ENCODE measurements at places on chromosomes 13 and 19. TPM values are rescaled to one million over a fixed set of nuclear protein-coding genes. Genes with fewer than 3 reads are reported as not detected.
A peak's percentile ranks its signal among the peaks of the same experiment; 100 is the strongest.

DNA sequence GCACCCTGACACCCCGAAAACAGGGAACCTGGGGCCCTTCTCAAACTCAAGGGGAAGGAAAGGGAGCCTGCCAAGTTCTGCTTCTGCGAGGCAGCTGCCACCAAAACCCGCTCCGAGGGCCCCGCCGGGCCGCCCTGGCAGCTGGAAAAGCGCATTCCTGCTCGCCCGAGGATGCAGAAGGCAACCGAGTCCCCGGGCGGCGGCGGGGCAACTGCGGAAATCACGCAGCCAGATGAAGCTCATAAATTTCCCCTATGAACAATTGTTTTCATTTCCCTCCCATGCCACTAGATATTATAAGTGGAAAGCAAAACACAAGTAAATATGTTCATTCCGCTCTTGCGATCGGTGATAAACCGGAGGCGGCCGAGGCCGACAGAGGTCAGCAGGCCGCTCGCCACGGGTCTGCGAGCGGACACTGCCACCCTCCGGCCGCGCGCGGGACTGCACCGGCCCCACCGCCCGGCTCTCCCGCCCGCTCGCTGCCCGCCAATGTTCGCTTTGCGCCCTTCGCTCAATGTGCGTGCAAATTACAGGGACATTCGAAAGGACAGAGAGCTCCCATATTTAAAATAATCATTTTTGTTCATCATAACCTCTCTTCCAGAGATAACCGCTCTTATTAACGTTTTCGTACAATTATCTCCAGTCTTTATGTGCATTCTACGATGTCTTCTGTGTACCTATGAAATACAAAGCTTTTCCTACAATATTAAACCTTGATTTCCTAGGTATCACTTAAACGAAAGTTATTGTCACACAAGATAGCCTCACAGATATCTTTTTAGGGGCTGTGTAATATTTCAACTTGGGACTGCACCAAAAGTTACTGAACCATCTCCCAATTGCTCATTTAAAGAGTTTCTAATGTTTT, 120.8 kb upstream of the ZNF507 start:
- H3K4me1 ChIP-seq: peaks cover 2% of the 10 kb centered on the region
- peak; percentile 80 for DNase-seq
- no peak overlapping the region for H3K4me3 ChIP-seq
- H3K36me3 ChIP-seq: no peaks in the 10 kb centered on the region
- H3K27ac ChIP-seq: no peak overlapping the region

- no peaks in the 10 kb centered on the region for H3K4me1 ChIP-seq
- no peak overlapping the region for H3K27ac ChIP-seq
- DNase-seq: no peak
- no peak overlapping the region for H3K4me3 ChIP-seq
- no peaks in the 10 kb centered on the region for H3K27me3 ChIP-seq
- no peaks in the 10 kb centered on the region for H3K36me3 ChIP-seq
Measured at GRCh38 chr13:30125422-30126073, 181.8 kb downstream of the KATNAL1 start.

DNA sequence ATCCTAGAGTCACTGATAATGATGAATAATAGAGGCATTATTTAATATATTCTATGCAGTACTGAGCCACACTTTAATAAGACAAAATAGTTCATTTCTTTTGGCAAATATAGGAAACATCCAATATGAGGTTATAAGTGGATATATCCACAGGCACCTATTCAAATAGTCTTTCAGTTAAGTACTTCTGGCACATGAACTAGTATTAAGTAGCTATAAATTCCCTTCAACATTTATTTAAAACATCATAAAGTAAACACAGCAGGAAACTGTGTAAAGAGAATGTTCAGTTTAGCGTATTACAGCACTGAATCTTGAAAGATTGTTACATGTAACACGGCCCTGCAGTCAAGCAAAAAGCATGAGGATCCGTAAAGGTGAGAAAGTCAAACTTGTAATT, 463.3 kb upstream of the KLF12 start:
- no peak for DNase-seq
- no peaks in the 10 kb centered on the region for H3K4me1 ChIP-seq
- H3K36me3 ChIP-seq: no peaks in the 10 kb centered on the region
- no peak overlapping the region for H3K27ac ChIP-seq
- no peaks in the 10 kb centered on the region for H3K27me3 ChIP-seq

- H3K27ac ChIP-seq: no peak overlapping the region
- no peaks in the 10 kb centered on the region for H3K27me3 ChIP-seq
- H3K36me3 ChIP-seq: no peaks in the 10 kb centered on the region
- peaks cover 4% of the 10 kb centered on the region for H3K4me1 ChIP-seq
- H3K4me3 ChIP-seq: no peak overlapping the region
Measured at GRCh38 chr13:104594806-104595205, 1528.6 kb upstream of the SLC10A2 start.

The NANOS3 gene
- total RNA-seq: not detected
